COR-L47 (cell line): ENCODE measurements at places on chromosomes 11 and 22.

DNA sequence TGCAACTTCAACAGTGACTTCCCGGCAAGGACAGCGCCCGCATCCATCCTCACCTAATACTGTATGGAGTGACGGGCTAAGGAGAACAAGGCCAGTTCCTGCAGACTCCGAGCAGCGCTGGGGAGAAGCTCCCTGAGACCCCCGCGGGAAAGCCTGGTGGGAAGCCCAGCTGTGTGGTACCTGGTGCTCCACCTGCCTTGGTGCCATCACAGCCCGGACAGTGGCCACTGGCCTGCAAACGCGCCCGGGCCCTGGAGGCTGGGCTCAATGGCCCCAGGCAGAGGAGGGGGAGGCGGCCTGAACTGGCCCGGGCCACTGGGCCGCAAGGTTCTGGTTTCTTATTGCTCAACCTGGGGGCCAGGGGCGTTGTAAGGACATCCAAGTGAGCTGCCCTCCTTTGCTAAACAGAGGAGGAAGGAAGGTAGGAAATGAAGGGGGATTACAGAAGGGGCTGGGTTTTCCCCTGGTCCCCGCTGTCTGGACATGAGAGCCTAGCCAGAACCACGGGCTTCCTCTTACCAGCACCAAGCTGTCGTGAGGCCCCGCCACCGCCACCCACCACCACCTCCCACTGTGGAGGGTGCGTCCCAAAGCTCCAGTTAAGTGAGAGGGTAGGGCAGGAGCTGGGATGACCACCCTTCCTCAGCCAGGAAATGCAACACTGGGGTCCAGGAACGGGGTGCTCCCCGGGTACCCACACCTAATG lies 8.5 kb upstream of the CDC42BPG start:
- DNase-seq: no peak

DNA sequence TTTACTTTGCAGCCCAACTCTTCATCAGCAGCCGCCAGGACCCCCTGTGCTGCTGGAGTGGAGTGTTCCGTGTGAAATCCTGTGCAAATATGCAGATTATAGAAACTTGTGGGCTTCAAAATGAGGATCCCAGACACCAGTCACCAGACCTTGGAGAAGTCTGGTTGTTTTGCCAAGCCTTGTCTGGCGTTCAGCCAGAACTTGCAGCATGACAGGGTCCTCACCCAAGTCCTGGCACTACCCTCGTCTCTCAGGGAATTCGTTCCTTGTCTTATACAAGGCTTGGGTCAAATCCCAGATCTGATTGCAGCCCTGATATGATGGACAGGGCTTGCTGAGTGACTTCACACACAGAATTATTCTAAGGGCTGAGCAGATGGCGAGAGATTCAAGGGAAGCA lies 18.9 kb downstream of the SHISAL1 start:
- DNase-seq: no peak

DNA sequence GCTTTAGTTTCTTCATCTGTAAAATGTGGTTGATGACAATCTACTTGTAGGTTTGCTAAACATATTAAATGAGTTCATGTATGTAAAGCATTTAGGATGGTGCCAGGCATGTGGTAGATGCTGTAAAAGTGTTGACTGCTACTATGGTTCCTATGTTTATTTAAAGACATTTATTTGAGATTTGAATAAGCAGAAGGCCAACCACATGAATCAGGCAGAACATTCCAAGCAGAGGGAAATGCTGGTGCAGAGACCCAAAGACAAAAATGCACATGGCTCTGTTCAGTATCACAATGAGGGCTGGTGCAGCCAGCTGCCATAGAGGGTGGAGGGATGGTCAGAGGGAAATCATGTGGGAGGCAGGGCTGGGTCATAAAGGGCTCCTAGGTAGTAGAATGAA lies 156.2 kb upstream of the PDGFD start:
- DNase-seq: no peak

DNA sequence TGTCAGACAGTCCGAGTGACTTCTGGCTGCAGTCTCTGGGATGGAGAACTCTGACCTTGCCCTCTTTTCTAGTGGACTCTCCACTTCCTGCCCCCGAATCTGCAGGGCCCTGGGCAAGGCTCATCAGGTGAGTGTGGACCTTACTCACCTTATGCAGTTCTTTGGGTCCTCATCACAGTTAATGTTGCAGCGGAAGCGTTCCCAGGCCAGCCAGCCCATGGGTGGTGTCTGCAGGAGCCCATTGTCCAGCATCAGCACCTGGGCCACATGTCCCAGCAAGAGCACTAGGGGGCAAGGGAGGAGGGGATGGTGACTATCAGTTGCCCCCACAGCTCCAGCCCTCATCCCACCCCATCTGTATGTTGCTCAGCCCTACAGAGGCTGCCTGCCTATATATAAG lies 2.3 kb downstream of the NAGA start:
- no peak for DNase-seq

DNA sequence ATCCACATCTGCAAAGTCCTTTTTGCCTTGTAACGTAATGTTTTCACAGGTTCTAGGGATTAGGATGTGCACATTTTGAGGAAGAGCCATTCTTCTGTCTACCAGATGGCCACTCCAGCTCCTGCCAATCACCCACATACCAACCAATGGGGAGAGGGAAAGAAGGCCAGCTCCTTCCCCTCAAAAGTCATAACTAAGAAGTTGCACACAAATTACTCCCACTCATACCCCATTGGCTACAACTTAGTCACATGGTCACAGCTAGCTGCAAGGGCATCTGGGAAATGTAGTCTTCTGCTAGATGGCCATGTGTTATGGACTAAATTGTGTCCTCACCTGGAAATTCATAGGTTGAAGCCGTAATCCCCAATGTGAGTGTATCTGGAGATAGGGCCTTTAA lies 15.4 kb upstream of the MYOD1 start:
- no peak for DNase-seq

DNA sequence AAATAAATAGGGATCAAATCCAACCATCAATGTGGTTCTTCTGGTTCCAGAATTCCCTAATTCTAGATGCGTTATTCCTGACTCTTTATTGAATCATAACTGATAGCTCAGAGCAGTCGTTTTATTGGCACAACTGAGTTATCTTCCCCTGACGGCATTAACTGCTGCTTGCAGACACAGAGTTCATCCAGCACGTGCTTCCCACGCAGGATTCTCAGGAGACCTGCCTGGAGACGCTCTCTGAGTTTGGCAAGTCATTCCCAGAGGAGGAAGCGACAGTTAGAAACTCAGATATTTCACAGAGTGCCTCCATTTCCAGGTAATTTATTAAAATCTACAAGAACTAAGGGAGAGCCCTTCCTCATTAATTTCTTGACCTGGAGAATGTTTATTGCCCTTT lies 35.4 kb upstream of the PHF21B start:
- no peak for DNase-seq

GRCh38 chr11:118343248-118343647 lies 743 bp upstream of the CD3D start:
- no peak for DNase-seq

DNA sequence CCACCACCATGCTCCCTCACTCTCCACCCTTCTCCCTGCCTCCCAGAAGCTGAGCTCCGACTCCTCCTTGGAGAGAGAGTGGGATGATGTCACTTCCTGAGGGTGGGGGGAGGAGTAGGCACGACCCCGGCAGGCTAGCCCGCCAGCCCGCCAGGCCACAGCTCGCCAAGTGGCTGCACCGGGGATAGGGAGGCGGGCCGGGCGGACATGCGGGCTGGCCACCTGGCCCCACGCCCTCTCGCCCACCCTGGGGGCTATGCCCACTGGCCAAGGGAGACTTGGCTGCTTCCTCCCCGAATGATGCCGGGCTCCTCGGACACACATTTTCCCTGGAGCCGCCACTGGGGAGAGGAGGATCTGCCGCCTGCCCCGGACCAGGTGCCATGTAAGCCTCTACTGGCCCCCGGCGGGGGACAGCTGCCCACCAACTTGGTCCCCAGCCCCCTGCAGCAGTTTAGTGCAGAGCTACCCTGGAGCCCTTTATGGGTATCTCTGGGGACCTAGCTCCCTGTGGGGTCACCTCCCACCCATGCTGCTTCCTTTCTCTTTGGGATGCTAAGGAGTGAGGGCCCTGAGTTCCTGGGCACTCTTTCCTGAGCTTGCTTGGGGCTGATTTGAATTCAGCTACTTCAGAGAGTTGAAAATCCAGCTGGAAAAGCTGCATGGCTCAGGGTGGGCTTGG lies 33.7 kb upstream of the MYRF start:
- no peak for DNase-seq

- DNase-seq: no peak
These were observed 2.4 kb upstream of the ATP5MG start for GRCh38 chr11:118398791-118399559.

DNA sequence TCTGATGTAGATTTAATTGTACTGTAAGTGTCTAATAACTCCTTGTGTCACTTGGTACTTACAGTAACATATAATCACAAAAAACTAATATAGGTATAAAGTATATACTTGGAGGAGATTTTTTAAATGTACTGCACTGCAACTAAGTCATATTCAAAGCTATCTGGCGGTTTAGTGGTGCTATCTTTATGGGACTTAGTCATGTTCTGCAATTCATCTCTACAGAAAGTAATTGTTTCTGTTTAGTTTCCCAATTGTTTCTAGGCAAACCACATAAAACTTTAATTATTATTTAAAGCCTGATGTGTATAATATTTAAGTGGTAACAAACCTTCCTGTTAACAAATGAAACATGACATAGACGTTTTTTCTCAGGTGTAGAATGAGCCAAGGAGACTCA lies 8.0 kb downstream of the PAFAH1B2 start:
- DNase-seq: no peak

DNA sequence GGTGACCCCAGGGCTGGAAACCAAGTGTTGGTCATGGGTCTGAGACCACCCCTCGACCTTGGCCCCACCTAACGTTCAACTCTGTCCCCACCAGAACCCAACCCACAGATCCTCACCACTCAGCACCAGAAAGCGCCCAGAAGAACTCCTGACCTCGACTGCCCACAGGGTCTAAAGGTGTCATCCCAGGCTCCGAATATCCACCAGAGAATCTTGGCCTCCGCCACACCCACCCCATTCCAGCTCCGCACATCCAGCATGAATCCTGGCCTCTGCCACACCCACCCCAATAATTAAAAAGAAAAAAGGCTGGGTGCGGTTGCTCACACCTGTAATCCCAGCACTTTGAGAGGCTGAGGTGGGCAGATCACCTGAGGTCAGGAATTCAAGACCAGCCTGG lies 1.3 kb downstream of the CERK start:
- DNase-seq: no peak

- no peak for DNase-seq
These were observed 191.6 kb upstream of the PGR start for GRCh38 chr11:101321222-101321621.

DNA sequence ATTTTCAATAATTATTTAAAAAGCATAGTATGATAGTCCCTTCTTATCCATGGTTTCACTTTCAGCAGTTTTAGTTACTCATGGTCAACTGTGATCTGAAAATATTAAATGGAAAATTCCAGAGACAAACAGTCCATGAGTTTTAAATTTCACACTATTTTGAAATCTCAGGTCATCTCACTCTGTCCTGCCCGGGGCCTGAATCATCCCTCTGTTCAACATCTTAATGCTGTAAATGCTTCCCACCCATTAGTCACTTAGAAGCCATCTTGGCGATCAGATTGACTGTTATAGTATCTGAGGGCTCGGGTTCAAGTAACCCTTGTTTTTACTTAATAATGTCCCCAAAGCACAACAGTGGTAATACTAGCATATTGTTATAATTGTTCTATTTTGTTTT lies 1509.3 kb downstream of the FAM181B start:
- DNase-seq: no peak

DNA sequence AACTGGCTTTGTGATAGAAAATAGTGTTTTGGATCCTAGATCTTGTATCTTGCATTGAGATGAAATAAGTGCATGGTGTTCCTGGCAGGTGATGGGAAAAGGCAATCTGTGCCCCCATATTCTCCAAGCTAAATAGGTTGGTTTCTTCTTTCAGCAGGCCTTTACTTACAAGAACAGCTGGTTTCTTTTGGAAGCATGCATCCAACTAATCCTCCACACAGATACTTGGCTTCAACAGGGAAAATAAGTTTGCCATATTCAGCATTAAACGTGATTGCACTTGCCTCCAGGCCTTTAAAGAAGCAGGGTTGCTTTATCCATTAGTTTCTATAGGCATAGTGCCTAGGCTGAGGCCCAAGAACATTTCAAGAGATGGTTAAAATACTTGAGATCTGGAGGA lies 59.9 kb downstream of the APIP start:
- DNase-seq: no peak

DNA sequence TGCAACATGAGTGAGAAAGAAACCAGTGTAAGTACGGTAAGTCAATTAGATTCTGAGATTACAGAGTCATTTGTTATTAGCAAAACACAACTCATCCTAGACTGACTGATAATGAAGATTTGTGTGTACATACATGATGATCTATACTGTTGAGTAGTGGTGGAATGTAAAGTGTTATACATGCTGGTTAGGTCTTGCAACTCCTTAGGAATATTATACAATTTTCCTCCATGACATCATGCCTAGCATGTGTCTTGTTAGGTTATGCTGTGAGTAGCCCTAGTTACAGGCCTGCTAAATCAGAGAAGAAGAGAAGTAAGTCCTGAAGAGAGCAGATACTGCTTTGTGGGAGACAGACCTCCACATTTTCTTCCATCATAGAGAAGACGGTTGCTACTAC lies 880.6 kb downstream of the LUZP2 start:
- DNase-seq: no peak

GRCh38 chr11:64216879-64217278 lies 9.1 kb downstream of the TRPT1 start:
- no peak for DNase-seq

- DNase-seq: no peak
These were observed 5.6 kb upstream of the GRIK4 start for GRCh38 chr11:120505801-120506425.

DNA sequence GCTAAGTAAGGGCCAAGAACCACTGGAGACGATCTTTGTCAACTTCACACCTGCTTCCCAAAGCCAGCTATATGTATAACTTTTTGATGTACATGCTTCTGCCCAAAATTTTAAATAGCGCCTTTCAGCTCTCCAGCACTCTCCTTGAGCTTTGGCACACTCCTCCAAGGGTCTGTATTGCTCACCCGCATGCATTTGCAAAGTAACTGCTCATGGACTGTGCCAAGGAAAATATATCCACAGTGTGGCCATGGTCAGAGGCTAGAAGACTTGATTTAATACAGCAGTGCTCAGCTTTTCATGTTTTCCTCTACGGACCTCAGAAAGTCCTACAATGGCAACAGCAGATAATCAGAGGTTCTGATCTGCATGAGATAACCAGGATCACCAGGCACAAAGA lies 550.1 kb downstream of the SOX6 start:
- no peak for DNase-seq

DNA sequence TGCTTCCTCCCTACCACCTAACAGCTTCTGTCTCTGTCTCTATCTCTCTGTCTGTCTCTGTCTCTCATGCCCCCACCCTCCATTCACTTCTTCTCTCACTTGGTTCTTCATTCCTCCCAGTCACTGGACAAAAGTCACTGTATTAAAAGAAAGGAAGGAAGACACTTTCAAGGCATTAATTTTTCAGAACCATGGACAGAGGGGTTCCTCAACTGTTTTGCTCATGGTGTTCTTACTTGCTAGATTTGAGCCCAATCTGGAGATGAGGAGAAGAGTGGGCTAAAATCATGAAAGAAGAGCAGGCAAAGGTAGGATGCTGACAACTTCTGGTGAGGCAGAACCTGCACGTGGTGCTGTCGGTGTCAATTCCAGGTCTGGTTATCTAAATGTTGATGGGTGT lies 116.7 kb upstream of the LARGE1 start:
- DNase-seq: no peak

GRCh38 chr11:133719532-133720235 lies 125.6 kb downstream of the SPATA19 start:
- DNase-seq: no peak

- no peak for DNase-seq
These were observed 1.5 kb downstream of the TBC1D10A start for GRCh38 chr22:30325065-30325720.
